Stimulated activated CD8-positive, alpha-beta memory T cell treated with anti-CD3 and anti-CD28 coated beads, Interleukin-7, amount 100 ng/mL, for 4 hours (primary cell): ENCODE measurements at places on chromosomes 4 and X.

DNA sequence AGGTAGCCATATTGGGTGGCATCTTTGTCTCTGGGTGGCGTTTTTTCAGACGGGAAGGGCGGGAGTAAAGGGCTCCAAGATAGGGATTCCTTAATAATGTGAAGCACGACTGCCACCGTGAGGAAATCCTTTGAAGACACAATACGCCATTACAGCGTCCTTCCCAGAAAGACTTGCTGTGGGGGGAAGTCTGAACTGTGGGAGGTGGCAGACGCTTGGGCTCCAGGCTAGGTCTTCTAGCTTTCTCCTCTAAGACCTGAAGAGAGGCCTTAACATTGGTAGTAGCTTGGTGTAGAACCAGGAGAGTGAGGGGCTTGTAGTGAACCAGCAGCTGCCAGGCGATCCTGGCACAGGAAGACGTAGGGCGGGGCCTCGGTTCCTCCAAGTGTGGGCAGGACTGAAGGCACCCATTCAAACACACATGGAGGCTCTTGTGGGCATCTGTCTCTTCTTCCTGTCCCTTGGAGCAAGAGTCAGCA, 197.3 kb downstream of the OR13H1 start:
- no peak for DNase-seq

- DNase-seq, result no peak
These were observed 192.0 kb upstream of the ANK2 start for GRCh38 chr4:112857461-112857860.

DNA sequence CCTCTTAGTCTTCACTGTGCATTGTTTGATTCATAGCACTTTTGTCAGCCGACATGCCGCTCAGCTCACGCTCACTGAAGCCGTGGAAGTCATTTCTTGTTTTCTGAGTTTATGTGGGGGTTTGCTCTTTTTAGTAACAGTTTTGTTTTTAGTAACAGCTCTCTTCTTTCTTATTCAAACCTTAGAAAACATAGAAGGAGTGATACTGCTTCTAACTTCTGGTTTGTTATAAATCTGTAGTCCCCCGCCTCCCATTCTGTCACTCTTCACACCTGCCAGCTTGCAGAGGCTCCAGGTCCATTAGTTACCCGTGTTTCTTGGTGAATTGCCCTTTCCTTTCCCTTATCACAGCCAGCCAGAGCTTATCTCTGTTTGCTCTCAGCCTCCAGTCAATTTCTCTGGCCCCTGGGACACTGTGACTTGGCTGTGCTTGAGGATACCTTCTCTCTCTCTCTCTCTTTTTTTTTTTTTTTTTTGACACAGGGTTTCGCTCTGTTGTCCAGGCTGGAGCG, 50.5 kb downstream of the GRK4 start:
- DNase-seq, result no peak

- DNase-seq, result no peak
These were observed 33.6 kb downstream of the SETD7 start for GRCh38 chr4:139522457-139522856.

DNA sequence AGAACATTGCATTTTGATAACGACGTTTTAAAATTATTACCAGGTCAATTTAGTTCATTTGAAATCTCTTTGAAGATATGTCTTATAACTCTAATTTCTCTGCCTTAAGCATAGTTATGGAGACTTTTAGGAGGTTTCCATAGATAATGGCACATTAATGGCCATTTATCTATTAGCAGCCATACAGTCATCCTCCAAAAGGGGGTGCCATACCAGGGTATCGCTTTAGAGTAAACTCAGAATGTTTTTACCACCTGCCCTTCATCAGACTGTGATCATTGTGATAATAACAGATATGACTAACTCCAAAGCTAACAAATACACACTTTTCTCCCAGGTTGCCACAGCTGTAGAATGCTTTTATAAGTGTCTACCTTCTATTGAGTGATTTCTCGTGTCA, 461.5 kb downstream of the FSTL5 start:
- DNase-seq, result no peak

GRCh38 chr4:66062921-66063320, 392.6 kb upstream of the EPHA5 start:
- DNase-seq, result no peak

DNA sequence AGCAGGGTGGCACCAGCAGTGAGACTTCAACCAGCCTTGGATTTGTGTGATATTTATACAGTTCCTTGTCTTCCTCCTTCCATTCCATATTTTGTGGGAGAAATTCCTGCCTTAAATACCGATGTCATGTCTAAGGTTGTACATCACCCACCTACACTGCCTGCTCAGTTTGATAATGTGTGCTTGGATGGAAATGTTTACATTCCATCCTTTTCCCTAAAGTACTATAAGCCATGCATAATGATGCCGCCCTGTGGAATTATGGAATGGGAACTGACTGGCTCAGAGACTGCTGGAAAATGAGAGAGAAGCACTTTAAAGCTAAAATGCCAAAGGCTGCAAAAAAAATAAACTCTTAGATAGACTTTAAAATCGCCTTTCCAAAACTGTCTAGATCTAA, 11.3 kb upstream of the GLUD2 start:
- DNase-seq, result no peak

DNA sequence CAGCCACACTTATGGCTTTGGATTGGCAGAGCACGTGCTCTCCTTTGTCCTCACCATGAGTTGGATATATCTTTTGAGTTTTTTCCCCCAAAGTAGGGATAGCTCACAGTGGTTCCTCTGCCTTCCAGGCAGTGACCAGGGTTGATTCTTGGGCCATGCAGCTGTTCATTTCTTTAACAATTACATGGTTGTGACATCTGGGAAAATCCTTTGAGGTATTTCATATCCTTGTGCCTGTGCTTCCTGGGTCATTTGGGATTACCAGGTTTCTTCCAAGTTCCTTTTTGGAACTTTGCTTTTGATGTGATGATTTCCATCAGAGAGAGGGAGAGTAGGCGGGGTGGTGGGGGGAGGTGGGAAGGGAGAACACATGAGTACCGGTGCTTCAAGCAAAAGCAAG, 15.6 kb downstream of the BCORL1 start:
- DNase-seq, result no peak

DNA sequence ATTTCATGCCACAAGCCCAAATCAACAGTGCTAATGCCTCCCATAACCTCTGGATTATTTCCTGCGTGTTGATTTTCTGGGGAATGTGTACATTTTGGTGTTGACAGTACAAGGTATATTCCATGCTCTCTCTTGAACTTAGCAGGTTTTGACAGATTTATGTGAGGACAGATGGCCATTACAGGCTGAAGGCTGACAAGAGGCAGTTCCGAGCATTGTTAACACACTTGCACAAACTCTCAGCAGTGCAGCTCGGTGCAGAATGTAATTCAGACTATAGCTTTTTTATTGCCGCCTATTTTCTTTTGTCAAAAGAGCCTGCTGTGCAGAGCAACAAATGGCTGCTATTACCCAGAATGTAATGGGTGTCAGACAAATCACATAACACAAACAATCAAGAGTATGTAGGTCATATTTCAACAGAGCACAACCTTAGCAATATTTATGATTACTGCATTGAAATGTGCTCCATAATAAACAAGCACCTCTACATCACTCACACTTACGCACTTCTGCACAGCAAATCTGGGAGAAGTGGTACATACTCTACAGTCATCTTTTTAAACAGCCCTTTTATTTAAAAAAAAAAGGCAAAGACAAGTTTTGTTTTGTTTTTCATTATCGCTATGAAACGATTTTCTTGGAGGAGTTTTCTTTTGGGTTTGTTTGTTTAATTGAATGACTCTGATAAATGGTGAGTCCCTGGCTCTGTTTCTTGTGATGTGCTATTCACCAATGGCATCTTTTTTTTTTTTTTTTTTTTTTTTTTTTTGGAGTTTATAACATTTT, 71.6 kb downstream of the PPARGC1A start:
- DNase-seq, result no peak
